ENCODE measurements at places on chromosomes 1 and 21.

DNA sequence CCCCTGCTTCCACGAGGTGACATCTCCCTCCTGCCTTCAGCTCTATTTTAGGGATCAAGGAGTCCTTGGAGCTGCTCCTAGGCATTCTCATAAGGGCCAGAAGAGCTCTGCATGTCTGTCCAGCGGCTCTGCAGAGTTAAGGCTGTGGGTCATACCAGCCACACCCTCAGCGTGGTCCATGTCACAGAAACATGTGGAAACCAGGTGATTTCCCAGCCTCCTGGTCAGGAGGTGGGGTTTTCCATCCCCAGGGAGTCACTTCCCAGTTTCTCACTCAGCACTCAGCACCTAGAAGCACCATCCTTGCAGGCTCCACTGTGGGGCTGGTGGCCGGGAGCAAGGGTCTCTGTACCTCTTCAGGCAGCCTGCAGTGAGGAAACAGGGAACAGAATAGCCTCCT, 1.4 kb upstream of the TNFRSF1B start:
- no peak for DNase-seq

GRCh38 chr1:177007437-177008161, 156.9 kb downstream of the ASTN1 start:
- DNase-seq = no peak

- no peak for DNase-seq
Observed at GRCh38 chr1:246029616-246030015, 477.5 kb downstream of the SMYD3 start.

DNA sequence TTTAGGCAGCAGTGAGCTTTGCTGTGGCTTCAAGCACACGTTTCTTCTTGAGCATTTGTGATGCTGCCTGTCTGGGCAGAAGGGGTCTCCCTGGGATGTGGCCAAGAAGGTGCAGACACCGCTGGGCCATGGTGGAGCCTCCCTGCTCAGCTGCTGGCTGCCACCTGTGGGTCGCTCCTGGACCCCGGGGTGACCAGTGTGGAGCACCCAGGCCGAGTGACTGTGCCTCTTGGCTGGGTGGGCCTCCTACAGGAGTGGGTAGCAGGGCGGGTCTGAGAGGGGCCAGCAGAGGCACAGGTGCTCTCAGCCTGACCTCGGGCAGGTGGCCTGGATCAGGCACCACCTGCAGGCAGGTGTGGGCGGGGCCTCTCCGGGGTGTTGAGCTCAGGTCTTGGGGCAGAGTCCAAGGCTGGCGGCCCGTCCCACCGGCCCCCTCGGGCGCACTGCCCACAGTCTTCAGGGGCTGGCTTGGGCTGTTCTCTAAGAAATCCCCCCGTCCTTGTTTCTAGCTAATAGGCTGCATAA, 42.0 kb upstream of the COL6A1 start:
- no peak for DNase-seq

DNA sequence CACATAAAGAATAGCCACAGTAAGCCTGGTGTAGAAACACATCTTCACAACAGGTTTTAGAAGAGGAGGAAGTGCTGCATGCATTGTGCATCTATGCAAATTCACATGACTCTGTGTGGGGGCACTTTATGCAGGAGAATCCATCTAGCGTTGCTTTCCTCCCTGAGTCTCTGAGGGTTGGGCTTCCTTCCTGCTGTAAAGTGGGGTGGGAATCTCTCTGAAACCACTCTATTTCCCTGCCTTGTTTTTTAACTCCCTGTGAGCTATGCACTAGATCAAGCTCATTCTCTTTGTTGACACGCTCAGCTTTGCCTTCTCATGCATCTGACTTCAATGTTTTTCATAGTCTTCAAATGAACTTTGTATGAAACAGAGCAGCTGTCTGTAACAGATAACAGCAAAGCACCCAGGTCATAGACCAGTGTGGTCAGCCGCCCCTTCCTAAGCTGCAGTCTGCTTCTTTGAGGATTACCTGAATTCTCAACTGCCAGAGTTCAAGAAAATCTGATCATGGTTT, 102.7 kb upstream of the DPH5 start:
- no peak for DNase-seq

DNA sequence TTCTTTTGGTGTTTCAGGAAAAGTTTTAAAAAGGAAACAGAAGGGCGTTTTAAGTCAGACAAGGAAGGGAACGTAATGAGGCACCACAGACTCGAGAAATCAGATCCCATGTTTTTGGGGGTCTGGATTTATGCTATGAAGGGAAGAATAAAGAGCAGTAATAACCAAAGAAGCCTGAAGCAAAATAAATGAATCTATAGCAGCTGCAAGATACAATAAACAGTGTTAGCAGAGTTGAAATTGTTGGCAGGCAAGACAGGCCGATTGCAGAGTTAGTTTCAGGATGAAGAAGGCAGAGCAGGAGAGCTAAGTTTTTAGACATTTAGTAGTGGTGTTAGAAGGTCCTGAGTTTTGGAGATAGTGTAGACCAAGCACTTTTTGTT, 425 bp downstream of the DDR2 start:
- DNase-seq = no peak

DNA sequence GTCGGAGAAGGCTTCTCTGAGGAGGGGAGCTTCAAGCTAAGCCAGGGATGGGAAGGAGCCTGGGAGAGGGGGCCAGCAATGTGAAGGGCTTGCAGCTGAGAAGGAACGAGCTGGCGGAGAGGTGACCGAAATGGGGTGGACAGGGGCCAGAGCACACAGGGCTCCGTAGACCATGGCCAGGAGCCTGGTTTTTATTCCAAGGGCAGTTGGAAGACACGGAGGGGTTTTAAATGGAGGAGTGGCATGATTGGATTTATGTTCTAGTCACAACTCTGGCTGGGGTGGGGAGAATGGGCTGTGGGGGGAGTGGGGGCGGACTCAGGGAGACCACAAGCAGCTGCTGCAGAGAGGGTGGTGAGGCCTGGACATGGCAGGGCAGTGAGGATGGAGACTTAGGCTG, 5.1 kb upstream of the EPS8L3 start:
- no peak for DNase-seq

GRCh38 chr1:244497805-244498204, 36.7 kb downstream of the CATSPERE start:
- DNase-seq = no peak

DNA sequence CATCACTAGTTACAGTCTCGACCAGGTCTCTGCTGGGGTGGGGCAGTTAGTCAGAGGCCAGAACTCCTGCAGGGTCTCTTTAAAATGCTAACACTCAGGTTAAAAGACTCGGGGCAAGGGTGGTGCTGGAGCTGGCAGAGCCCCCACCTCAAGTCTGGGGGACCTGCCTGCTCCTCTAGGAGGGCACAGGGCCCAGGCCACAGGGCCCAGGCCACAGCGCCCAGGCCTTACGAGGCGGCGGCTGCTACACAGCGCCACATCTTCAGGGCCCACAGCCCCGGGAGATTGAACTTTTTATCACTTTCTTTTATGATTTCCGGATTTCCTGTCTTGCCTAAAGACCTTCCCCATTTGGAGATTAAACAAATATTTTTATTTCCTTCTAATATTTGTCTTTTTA, 10.4 kb downstream of the MPZ start:
- DNase-seq = no peak

DNA sequence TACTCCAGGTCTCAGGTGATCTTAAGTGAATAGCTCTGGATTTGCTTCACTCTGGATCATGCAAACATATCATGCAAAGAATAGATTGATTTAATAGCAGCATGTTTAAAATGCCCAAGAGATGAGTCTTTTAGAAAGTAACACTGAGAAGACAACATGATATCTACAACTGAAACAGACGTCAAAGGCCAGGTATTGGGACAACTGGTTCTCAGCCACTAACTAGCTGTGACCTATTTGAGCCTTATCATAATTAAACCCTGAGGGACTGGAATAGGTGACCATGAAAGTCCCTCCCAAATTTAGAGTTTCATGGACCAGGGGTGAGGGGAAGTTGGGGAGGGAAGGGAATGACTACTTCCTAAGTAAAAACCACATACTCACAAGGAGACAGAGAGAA, 95.7 kb downstream of the NIBAN1 start:
- DNase-seq = no peak

GRCh38 chr1:200738327-200738948, at the start of gene CAMSAP2:
CAMSAP2 (plus strand) TSS chr1:200738893; CDS start chr1:200739828, 935 bp downstream.
- DNase-seq = peak; percentile 87

GRCh38 chr21:38716942-38717341, 88.8 kb upstream of the ETS2 start:
- no peak for DNase-seq

DNA sequence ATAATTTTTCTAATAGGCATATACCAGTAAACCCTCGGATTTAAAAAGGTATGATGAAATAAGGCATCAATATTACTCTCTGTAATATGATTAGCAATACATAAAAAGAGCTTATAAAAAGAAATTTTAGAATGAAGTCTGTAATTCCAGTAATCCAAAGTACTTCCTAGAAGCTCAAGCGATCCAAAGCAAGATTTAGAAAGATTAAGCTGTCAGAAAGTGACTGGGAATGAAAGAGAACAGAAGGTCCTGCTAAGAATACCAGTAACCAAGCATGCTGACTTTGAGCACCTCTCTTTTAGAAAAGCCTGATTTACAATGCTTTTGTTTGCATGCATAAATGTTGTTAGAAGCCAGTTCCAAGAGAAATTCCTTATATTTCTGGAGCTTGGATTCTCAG, 125.1 kb downstream of the GIPC2 start:
- no peak for DNase-seq

- DNase-seq = no peak
Observed at GRCh38 chr1:221925947-221926346, 184.1 kb upstream of the DUSP10 start.

DNA sequence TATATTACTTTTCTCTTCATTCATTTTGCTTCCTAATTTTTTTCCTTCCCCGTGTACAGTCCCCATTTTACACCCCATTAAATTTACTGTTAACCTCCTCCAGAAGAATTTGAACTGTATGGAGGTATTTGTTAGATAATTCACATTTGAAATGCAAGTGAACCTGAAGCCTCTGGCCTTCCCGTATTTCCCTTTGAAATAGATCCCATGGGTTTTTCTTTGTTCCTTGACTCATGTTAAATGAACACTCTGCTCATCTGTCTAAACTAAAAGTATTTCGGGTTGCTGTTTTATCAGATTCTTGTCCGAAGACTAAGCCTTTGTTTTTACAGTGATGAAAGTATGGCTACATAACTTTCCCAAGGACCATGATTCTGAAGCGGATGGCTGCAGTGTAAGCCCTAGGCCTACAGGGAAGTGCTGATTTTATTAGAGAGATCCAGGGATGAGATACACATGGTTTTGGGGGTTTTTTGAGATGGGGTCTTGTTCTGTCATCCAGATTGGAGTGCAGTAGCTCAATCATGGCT, 187.9 kb downstream of the PATJ start:
- DNase-seq = no peak

GRCh38 chr21:36297938-36298572, 21.9 kb upstream of the MORC3 start:
- DNase-seq = peak; percentile 52

GRCh38 chr1:32755810-32756159, 53.2 kb upstream of the SYNC start:
- DNase-seq = no peak

DNA sequence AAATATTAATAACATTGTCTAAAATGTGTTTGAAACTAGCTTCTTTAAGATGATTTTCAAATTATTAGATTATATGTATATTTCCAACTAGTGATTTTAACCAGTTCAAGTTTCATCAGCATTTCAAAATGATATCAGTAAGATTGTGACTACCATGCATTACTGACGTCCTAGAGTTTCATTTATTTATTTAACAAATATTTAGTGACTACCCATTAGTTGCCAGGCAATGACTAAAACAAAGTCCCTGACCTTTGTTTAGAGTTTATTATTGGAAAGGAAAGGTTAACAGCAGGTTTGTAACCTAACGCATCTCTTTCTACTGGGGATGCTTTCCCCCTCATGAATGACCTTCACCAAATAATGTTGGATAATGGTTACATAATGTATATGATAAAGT, 7.6 kb upstream of the C4BPB start:
- no peak for DNase-seq

- peak; percentile 52 for DNase-seq
Observed at GRCh38 chr1:183019860-183020259, 3.4 kb upstream of the LAMC1 start.

DNA sequence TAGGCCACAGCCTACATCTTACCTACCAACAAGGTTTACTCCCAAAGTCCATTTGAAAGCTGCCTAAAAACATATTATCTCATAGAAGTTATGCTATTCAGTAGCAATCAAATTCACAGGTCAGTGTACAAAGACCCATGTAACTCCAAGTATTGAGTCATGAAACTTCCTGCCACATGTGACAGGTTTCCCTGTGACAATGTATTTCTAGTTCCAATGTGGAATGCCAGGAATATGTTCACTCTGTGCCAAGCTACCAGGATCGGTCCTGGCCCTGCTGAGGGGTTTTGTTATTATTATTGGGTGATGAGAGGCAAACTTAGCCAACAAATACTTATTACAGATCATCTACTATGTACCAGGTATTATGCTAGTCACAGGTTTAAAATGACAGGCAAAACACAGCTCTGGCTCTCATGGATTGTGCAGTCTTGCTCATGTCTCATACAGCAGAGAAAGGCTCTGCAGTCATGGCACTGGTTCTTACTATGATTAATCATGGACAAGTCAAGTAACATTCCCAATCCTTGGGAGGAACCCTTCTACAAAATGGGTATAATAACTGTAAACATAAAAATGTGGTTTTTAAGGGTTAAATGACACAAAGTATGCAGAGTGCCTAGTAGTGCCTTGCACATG, 22.5 kb downstream of the DPH5 start:
- DNase-seq = no peak

GRCh38 chr1:101435831-101436511, 199.2 kb downstream of the S1PR1 start:
- DNase-seq = no peak

GRCh38 chr1:107138166-107138565, 2.7 kb upstream of the NTNG1 start:
- DNase-seq = no peak

DNA sequence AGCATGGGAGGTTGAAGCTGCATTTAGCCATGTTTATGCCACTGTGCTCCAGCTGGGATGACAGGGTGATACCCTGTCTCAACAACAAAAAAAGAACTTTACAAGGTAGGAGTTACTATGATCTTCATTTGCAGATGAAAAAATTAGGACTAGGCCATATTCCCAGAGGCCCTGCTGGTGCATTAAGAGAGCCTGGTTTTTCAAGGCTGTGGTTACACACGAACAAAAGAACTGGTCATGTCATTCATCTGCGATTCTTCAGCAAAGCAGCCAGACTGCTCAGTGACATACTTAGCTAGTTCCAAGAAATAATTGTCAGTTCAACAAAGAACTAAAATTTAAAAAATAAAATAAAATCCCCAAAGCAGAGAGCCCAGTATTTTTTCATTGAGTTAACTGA, 66.1 kb upstream of the SLC22A15 start:
- DNase-seq = no peak

DNA sequence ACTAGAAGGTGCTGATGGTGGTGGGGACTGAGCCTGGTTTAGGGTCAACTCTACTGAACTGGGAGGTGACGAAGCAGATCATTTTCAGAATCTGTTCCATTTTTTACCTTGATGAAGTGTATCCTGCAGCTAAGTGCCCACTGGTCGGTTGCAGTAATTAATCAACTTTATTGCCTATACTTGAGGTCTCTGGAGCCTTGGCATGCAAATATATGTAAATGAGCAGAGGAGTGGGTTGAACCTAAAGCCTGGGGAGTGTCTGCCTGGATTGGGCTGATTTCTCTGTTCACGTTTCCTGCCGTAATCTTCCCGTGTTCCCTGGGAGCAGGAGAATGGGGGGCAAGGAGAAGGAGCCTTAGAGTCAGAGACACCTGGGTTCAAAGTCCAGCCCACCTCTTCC, 286.8 kb downstream of the PTPRU start:
- DNase-seq = no peak

- no peak for DNase-seq
Observed at GRCh38 chr1:56174176-56174885, 405.0 kb downstream of the PLPP3 start.

- DNase-seq = no peak
Observed at GRCh38 chr1:41657679-41658295, 173.3 kb upstream of the EDN2 start.

Data from left lobe of liver (tissue), 2 donors.